Anterior cingulate cortex (tissue), 58 donors: ENCODE measurements at places on chromosomes 7 and 10.

GRCh38 chr7:55133630-55134358, 115.0 kb downstream of the EGFR start:
- no peak for DNase-seq

- no peak for DNase-seq
Measured at GRCh38 chr7:119630406-119630969, 642.5 kb upstream of the KCND2 start.

DNA sequence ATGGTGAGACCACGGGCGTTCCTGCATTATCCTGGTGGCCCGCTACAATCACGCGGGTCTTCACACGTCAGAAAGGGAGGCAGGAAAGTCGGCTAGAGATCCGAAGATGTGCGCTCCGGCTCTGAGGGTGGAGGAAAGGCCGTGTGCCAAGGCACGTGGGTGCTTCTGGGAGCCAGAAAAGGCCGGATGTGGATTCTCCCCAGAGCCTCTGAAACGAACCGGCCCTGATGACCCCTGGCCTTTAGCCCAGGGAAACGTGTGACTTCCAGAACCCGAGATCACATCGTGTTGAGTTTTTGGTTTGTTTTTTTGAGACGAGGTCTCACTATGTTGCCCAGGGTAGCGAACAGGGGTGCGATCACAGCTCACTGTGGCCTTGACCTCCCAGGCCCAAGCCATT, 244.2 kb downstream of the ELFN1 start:
- no peak for DNase-seq

- no peak for DNase-seq
Measured at GRCh38 chr10:2985729-2986232, 81.6 kb upstream of the PFKP start.

- DNase-seq, result no peak
Measured at GRCh38 chr10:119705434-119705831, 20.4 kb upstream of the INPP5F start.
